GM23248 (cell line): ENCODE measurements at places on chromosomes 11 and 22. TPM values are rescaled to one million over a fixed set of nuclear protein-coding genes. Genes with fewer than 3 reads are reported as not detected.

OR4X1 gene
- not detected in 2 replicates for total RNA-seq

HPS5 gene
- total RNA-seq, result 34.7 and 34.9 TPM in 2 replicates

MYO7A gene
- not detected in 2 replicates for total RNA-seq

TXNRD2 gene
- 20.1 and 38.4 TPM in 2 replicates for total RNA-seq

BATF2 gene
- total RNA-seq, result 4.0 TPM in 1 of 2 replicates, not detected in the other
